DMS53 (cell line): ENCODE measurements at places on chromosomes 16 and 17.

GRCh38 chr16:69243479-69243878, 56.5 kb downstream of the SNTB2 start:
- no peak for DNase-seq

DNA sequence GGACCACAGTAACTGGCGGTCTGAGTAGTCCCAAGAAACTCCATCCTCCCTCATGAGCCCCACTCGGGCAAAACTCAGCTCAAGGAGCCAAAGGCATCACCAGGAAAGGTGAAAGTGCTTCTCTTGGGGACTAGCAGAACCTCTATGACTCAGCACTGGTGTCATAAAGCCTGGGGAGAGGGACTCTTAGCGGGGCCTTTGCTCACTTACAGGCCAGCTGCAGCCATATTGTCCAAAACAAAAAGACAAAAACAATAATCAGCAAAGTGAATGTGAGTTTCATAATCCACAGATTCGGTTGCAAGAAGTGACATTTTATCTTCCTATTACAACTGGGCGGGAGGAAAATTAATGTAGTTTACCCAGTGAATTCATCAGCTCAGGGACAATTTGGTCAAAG, at the start of gene TEKT5:
TEKT5 (minus strand) TSS at position 101 of the 400 bp plus-strand sequence; CDS start at position 44, 57 bp downstream.
- DNase-seq = peak; percentile 27

GRCh38 chr17:64131606-64132270, 1.8 kb upstream of the ERN1 start:
- no peak for DNase-seq

GRCh38 chr17:8837563-8838075, 29.9 kb downstream of the PIK3R6 start:
- DNase-seq = no peak
